ENCODE measurements at places on chromosomes 5 and 9. TPM values are rescaled to one million over a fixed set of nuclear protein-coding genes. Genes with fewer than 3 reads are reported as not detected.

DNA sequence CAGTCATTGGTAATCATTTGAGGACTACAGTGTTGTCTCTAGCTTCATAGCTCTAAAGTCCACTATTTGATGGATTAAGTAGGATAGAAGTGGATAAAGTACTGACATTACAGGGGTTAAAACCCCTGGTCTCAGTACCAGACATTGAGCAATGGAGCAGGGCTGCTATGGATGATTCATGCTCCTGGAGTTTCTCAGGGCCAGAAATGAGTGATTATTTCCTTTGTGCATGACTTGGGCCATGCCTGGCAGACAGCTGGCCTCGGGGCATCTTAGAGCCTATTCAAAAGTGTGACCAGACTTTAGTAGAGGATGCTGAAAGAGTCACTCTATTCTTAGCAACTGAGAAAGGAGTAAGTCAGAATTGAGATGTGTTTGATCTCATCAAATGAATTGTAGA lies 350.7 kb upstream of the TLE4 start:
- peaks cover 18% of the 10 kb centered on the region for H3K4me1 ChIP-seq
- H3K27me3 ChIP-seq = no peaks in the 10 kb centered on the region
- DNase-seq = peak; percentile 62
- H3K36me3 ChIP-seq = no peaks in the 10 kb centered on the region

GRCh38 chr9:13707612-13708576 lies 428.4 kb upstream of the MPDZ start:
- DNase-seq = no peak
- peak overlapping the region; percentile 87 for H3K27ac ChIP-seq
- H3K27me3 ChIP-seq = no peaks in the 10 kb centered on the region
- peaks cover 28% of the 10 kb centered on the region for H3K4me1 ChIP-seq
- H3K4me3 ChIP-seq = no peak overlapping the region
- H3K36me3 ChIP-seq = no peaks in the 10 kb centered on the region

DNA sequence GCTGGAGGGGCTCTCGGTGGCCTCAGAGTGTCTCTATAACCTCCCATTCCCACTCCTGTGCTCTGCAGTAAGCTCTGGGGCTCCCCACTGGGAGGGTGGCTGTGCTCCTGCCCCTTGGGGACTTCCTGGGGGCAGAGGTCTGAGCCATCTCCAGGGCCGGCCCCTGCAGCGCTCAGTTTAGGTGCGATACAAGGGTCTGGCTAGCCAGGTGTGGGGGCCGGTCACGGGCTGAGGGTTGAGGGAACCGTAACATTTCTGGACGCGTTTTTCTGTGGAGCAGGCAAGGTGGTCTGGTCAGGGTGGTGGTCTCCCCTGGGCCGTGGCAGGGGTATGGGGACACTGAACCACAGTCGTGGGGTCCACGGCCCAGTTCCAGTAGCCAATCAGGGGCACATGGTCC lies 38.0 kb upstream of the SLC6A19 start:
- no peaks in the 10 kb centered on the region for H3K27me3 ChIP-seq
- no peaks in the 10 kb centered on the region for H3K36me3 ChIP-seq
- peaks cover 3% of the 10 kb centered on the region for H3K4me1 ChIP-seq
- H3K4me3 ChIP-seq = no peak overlapping the region
- DNase-seq = no peak
- H3K27ac ChIP-seq = no peak overlapping the region

DNA sequence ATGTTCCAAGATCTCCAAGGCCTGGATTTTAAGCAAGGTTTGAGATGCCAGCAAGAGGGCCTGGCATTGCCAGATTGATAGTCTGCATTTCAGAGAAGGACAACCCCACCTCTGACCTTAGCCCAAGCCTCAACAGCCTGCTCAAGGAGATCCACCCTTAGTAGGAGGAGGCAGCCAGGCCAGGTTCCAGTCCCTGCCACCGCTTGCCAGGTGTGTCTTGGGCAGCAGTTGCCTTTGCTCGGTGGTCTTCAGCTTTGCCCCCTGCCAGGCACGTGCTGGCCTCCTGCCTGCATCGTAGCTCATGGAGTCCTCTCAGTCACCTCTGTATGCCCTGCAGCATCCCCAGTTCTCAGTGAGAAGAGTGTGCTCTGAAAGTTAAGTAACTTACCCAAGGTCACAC lies 134.2 kb downstream of the KCNIP1 start:
- no peak for DNase-seq
- H3K27me3 ChIP-seq = peaks cover 3% of the 10 kb centered on the region
- no peak overlapping the region for H3K4me3 ChIP-seq

GRCh38 chr5:54073131-54073530 lies 237.2 kb downstream of the ARL15 start:
- no peaks in the 10 kb centered on the region for H3K4me1 ChIP-seq
- H3K27me3 ChIP-seq = no peaks in the 10 kb centered on the region
- no peaks in the 10 kb centered on the region for H3K36me3 ChIP-seq

DNA sequence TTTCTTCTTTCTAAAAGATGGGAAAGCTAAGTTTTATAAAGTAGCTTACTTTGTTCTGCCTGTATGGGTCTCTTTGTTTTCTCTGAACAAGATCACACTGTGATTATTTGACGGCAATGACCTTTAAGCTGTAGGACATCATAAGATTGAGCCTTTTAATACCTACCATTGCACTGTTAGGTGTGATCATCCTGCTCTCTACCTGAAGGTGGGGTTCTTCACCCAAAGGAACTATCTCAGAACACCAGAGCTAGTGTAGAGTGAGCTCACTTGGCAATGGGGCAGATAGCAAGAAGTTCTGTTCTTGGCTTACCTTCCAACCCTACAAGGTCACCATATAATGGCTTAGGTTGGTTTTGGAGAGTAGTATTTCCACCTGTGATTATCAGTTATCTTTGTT lies 200.2 kb downstream of the SPATA31D1 start:
- DNase-seq = no peak
- no peaks in the 10 kb centered on the region for H3K4me1 ChIP-seq
- no peaks in the 10 kb centered on the region for H3K36me3 ChIP-seq
- H3K27me3 ChIP-seq = no peaks in the 10 kb centered on the region

- no peak overlapping the region for H3K27ac ChIP-seq
- no peak overlapping the region for H3K4me3 ChIP-seq
- no peaks in the 10 kb centered on the region for H3K36me3 ChIP-seq
These were observed 124.3 kb downstream of the ARL15 start for GRCh38 chr5:54186108-54186507.

DNA sequence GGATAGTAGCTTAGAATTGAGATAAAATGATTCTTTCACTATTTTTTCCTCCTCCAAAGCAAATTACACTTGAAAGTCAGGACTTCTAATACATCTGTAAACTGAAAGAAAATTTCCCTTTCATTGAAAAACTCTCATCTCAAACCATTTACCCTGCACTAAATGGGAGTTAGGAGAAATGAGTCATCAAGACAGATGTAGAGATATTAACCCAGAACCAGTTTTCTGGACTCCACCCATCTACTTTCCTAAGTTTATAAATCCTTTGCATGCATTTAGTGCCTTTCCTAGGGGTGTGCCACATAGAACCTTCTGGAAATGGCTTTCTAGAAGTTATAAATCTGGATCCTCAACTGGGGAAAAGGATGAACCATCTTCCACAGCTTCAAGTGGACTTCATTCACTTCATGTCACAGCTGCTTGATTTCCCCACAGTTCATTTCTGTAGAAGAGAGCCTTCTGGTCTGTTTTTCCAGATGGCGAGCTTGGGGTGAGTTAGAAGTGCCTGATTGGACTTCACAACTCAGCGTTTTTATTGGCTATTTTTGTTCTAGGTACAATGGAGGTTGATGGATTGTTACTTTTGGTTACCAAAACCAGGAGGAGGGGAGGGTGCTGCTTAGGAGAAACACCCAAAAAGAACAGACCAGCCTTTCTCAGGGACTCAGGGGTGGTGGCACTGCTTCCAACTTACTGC lies 72.5 kb upstream of the GPR151 start:
- DNase-seq = no peak
- no peaks in the 10 kb centered on the region for H3K4me1 ChIP-seq
- H3K27ac ChIP-seq = no peak overlapping the region
- H3K27me3 ChIP-seq = no peaks in the 10 kb centered on the region

DNA sequence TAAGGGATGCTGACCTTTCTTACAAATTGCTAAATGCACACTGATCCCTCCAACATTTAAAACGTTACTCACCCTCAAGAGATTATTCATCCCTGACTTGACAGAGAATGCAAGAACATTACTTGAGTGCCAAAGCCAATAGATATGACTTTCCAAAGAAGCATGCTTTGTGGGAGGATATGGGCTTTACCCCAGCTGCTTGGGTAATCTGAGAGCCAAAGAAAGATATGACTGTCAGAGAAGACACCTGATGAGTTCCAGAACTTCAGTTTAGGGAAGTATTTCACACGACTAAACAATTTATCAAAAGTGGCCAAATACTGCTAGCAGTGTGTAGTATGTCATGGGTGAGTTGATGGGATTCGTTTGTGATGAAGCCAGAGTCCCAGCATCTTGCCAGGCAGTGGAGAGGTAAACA lies 7.4 kb upstream of the SPDL1 start:
- no peaks in the 10 kb centered on the region for H3K27me3 ChIP-seq
- H3K36me3 ChIP-seq = no peaks in the 10 kb centered on the region
- no peak overlapping the region for H3K4me3 ChIP-seq
- peak; percentile 78 for DNase-seq

DNA sequence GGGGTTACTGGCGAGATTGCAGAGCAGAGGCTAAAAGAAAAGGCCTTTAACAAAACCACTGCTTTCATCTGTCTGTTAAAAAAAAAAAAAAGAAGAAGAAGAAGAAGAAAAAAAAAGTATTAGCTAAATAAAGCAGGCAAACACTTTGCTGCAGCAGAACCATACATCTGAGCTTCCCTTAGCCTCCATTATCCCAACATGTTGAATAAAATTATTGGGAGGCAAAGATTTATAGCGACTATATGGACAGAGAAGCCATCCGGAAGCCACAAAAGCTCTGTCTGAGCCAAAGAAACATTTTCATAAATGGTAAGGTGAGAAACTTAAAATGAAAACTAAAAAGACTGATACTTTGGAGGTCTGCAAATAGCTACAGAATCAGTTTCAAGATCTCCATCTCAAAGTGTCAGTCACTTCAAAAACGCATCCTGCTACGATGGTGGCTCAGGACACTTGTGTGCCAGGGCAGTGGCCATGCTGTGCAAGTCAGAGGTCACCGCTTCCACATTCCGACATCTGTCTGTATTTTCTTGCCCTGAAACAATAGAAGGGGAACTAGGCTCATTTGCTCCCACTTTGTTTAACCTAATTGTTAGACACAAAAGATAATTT lies 9.6 kb downstream of the EFNA5 start:
- H3K4me3 ChIP-seq = no peak overlapping the region
- no peaks in the 10 kb centered on the region for H3K36me3 ChIP-seq
- no peak for DNase-seq
- H3K27ac ChIP-seq = no peak overlapping the region
- no peaks in the 10 kb centered on the region for H3K27me3 ChIP-seq

DNA sequence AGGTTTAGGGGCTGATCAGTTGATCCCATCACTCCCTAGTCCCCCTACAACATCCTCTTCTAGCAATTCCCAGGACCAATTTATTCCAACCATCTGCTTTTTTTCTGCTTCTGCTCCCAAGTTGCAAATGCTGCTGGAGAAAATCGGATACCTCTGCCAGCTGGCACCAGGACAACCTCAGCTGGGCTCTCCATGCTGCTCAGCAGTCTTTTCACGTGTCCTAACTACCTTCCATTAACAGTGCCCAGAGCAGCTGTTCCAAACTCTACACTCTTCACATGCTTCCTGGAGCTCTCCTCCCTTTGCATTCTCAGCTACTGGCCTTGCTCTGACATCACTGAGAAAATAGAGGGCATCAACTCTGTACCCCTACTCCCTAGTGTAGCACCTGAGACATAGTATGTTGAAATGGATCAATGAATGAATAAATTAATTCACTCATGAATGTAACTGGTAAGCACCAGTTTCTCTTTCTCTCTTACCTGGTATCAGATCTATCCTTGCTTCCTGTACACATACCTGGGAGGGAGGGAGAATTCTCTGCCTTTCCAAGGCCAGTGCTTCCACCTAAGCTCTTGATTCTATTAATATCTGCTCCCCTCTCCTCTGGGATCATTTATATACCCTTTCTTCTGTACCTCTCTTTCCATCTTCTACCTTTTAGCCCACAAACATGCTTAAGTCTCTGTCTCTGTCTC lies 191.0 kb downstream of the RAB3C start:
- DNase-seq = no peak
- H3K4me1 ChIP-seq = no peaks in the 10 kb centered on the region
- no peak overlapping the region for H3K4me3 ChIP-seq
- no peaks in the 10 kb centered on the region for H3K36me3 ChIP-seq
- no peak overlapping the region for H3K27ac ChIP-seq

DNA sequence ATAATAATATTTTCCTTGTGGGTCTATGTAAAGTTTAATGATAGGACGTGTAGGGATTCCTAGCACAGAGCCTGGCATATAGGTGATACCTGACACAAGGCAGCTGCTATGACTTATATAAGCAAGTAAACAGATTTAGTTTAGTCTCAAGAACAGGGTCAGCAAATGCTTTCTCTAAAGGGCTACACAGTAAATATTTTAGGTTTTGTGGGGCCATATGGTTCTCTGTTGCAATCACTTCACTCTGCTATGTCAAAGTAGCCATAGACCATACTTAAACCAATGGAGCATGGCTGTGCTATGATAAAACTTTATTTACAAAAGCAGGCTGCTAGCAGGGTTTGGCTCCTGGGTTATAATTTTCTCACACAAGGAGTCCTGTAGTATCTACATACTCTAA lies 204.8 kb upstream of the KLF4 start:
- no peak for DNase-seq
- no peak overlapping the region for H3K27ac ChIP-seq
- no peaks in the 10 kb centered on the region for H3K36me3 ChIP-seq
- peaks cover 13% of the 10 kb centered on the region for H3K4me1 ChIP-seq

- no peaks in the 10 kb centered on the region for H3K27me3 ChIP-seq
- H3K36me3 ChIP-seq = no peaks in the 10 kb centered on the region
- no peak overlapping the region for H3K4me3 ChIP-seq
- peaks cover 22% of the 10 kb centered on the region for H3K4me1 ChIP-seq
- no peak overlapping the region for H3K27ac ChIP-seq
These were observed 6.6 kb downstream of the CDC14B start for GRCh38 chr9:96612966-96613589.

DNA sequence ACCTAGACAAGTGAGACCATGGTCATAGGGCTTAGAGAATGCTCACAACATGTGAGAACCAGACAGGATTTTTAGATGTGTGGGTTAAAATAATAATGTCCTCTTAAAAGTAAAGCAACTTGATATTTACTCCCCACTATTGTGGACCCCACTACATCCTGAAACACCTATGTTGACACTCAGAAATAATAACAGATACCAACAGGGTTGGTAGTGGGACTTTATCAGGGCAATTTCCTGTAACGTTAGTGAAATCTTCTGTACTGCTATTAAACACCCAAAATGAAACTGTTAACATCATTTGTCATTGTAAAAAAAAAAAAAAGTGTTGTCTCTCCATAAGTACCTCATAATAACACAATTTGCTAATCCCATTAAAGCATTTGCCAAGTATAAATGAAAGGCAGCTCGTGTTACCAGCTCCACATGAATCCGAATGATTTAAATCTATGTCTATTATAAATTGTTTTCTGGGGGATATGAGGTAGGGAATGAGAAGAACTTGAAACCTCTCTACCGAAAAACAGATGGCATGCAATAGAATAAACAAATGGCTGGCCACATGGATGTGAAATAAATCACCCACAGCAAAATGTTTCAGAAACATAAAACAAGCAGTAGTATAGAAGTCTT lies 285.9 kb downstream of the ARHGEF28 start:
- no peak for DNase-seq
- H3K27ac ChIP-seq = no peak overlapping the region
- H3K27me3 ChIP-seq = no peaks in the 10 kb centered on the region
- H3K36me3 ChIP-seq = peaks cover 8% of the 10 kb centered on the region
- peaks cover 4% of the 10 kb centered on the region for H3K4me1 ChIP-seq

Gene PCDHA9
- 0.29 TPM for total RNA-seq

Gene TMEM215
- total RNA-seq = not detected

Gene CLIC3
- total RNA-seq = 1.5 TPM

Gene QRFP
- not detected for total RNA-seq

Gene TAF11L5
- total RNA-seq = not detected

Gene EIF4E1B
- not detected for total RNA-seq
